ENCODE measurements at places on chromosomes 2 and 18.

DNA sequence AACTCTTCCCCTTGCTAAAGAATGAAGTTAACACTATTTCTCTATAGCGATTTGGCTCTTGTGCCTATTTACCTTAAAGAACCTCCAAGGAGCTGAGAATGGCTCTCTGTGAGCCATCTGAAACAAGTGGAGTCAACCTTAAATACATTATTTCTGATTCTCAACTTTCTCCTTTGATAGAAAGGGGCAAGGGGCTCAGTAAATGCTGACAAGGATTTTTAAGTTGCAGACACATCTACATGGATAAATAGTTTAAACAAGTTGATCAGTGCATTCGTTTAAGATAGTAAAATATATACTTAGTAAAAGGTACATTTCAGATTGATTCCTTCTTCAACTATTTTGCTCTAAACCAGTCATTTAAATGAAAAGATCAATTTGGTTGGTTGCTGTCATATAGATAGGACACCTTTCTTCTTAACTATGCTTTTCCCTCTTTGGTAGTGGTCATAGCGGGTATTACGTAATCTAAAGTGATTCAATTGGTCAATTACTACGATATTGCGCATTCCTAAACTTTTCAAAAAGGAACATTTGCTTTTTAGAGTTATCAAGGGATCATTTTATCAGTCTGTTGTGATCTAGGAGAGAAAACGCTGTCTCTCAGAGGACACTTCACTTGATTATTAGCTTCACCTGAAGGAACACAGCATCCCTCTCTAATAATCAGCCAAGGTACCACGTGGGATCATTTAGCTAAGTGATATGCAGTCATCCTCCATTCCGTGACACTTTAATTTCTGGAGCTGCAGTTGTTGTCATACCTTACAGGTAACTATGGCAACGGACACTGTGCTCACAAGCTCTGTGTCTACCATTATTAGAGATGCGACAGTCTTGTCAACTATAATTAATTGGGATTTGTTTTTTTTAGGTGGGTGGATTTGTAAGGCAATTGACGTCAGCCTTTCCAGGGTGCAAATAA is 50.9 kb upstream of the KCNE4 start:
- DNase-seq: no peak

DNA sequence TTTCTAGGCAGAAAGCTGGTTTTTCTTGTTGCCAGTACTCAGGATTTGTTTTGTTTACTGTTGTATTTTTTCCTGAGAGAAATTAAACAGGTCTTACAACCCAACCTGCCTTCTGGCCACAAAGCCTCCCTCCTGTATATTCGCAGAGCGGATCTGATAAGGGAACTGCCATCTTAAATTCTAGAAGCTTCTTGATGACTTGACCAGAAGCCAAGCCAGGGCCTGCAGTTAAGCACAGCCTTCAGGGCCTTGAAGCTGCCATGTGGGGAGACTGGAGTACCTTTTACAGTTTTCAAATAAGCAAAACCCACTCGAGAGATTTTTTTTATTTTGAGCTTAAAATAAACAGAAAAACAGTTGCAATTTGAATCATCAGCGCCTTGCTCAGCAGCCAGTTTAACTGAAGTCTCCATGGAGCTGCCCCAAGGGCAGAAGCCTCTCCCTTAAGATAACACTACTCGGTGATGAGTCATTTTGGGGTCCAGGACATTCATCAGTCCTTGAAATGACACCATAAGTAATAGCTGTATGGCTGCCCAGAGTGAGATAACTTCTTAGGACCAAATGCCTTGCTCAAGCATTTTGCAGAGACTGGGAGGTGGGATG is 51.5 kb upstream of the PHLPP1 start:
- no peak for DNase-seq

DNA sequence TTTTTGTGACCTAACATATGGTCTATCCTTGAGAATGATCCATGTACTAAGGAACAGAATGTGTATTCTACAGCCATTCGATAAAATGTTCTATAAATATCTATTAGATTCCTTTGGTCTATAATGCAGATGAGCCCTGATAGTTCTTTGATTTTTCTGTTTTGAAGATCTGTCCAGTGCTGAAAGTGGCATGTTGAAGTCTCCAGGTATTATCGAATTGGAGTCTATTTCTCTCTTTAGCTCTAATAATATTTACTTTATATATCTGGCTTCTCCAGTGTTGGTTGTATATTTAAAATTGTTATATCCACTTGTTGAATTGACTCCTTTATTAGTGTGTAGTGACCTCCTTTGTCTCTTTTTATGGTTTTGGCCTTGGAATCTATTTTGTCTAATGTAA is 377.9 kb downstream of the ARL6IP6 start:
- DNase-seq: no peak

DNA sequence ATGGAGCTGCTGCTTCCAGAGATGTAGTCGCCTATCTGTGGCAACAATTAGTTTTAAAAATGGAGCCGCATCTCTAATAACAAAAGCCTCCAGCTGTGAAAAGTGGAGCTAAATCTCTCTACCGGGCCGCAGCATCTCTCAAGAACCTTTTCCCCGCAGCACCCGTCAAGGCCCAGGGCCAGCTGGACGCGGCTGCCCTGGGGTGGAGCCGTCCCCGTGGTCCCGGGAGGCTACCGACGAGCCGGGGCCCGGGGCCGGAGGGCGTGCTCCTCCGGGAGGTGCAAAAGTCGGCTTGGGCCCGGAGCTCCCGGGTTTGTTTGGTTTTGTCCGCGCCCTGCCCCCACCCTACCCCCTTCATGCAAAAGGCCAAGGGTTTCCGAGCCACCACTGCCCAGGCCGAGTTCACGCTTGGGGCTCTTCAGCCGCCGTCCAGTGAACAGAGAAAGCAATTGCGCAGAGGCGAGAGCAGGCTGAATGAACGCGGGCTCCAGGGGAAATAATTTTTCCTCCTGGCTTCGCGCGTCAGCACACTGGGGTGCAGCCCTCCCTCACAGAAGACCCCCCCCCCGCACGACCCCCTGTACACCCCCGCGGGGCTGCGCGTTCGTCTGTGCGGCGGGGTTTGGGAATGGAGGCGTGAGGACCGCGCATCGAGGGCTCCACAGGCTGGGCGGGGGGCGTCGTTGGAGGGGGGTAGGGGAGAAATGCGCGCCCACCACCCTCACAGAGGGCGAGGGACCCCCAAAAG is 557 bp upstream of the GREB1L start:
- DNase-seq: no peak

- no peak for DNase-seq
Measured at GRCh38 chr2:157414050-157414449, 29.8 kb downstream of the CYTIP start.

DNA sequence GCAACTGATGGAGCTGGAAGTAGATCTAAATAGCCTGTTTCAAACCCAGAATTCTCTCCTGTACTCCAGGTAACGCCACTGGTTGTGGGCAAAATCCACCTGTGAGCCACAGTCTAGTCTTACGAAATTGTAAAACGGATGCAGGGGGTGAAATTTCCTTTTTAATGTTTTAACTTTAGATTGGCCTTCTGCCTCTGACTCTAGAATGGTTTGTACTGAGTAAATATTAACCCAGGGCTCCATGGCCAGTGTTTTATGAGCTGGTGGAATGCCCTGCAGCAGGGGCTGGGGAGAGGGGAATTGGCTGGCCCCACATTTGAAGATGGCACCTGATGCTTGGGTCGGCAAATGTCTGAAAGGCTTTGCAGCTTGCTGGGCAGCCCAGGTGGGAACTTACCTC is 156.6 kb downstream of the MYCN start:
- DNase-seq: no peak

DNA sequence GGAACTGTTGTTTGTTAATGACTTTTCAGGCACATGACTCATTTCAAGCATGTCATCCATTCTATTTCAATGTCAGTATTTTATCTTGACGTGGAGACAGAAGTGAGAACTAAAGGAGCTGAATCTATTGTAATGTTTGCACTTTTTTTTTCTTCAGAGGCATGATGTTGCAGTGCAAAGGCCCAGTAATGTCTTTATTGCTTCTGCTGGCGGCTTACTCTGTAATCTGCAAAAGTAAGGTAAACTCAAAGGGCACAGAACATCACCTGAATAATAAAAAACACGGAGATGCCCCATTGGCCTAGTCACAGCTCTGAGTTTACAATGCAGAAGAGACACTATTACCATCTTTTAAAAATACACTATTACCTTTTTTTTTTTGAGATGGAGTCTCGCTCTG is 2.4 kb upstream of the CNNM3 start:
- DNase-seq: no peak

DNA sequence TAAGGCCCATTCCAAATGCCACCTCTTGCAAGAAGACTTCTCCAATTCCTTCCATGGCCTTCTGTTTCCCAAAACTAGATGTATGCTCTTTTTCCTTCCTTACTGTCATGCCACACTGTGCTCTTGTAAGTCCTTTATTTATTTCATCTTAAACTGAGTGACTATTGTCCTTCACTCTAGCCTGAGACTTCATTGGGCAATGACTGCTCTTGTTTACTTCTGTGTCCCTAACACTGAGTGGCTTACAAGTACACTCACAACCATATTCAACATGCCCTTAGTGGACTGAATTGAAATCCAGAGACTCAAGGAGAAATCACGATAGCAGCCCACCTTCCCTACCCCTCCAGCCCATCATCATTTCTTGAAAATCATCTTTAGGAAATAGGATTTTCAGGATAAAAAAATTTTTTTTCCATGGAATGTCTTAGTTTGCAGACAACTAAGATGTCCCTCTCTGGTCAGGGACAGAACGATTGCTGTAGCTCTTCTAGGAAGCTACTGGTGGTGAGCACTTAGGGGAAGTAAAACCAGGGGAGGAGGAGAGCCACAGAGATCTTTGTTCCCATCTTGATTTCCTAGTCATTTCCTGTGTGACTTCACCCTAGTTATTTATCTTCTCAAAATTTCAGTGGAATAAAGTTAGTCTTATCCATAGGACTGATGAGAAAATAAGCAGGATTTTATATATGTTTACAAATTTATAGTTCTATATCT is 80.7 kb downstream of the CYRIA start:
- no peak for DNase-seq

GRCh38 chr2:159890551-159891266 is 92.7 kb upstream of the CD302 start:
- DNase-seq: no peak

GRCh38 chr18:42264497-42264896 is 309.5 kb downstream of the PIK3C3 start:
- DNase-seq: no peak

DNA sequence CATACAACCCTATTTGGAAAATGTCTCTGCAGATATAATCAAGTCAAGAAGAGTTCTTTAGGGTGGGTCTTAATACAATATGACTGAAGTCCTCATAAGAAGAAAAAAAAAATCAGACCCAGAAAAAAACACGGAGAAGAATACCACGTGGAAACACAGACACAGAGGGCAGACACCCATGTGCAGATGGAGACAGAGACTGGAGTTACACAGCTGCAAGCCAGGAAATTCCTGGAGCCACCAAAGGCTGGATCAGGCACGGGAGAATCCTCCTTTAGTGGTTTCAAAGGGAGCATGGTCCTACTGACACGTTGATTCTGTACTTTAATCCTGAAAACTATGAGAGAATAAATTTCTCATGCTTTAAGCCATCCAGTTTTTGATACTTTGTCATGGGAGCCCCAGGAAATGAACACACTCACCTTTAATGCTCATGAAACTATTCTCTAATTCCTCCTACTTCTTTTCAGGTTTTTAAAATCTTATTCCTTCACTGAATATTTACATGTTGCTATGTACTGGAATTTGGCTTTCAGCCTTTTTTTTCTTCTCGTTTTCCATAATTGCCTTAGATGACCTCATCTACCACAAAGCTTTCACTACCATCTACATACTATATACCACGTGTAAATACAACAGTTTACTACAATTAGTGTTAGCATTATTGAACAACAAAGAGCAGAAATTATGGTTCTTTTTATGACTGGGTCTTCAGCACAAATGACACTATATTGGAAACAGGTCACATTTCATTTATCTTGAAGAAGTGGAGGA is 529.1 kb downstream of the IRS1 start:
- no peak for DNase-seq

- DNase-seq: no peak
Measured at GRCh38 chr2:101012054-101012705, 10.1 kb downstream of the RPL31 start.

DNA sequence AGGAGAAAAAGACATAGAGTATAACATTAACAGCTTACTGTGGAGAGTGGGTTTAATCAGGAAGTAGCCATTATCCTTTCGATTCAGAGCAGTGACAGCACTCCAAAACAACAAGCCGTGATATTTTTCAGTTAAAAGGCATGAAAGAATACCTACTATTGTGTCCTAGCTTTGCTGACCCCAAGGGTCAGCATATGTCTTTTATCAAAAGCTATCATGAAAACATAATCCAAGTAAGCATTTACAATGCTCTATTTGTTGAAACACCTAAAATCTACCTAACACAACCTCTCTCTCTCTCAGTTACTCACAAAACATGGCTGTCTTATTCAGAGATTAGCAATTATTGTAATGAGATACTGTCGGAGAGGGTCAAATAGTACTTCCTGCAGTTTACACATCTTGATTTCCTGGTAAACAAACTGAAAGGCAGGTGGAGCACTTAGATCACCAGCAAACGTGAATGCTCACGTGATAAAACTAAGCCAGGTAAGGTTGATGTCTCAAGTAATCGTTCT is 100.0 kb downstream of the BAZ2B start:
- no peak for DNase-seq

- DNase-seq: no peak
Measured at GRCh38 chr2:233354500-233354924, 218 bp downstream of the DGKD start.

DNA sequence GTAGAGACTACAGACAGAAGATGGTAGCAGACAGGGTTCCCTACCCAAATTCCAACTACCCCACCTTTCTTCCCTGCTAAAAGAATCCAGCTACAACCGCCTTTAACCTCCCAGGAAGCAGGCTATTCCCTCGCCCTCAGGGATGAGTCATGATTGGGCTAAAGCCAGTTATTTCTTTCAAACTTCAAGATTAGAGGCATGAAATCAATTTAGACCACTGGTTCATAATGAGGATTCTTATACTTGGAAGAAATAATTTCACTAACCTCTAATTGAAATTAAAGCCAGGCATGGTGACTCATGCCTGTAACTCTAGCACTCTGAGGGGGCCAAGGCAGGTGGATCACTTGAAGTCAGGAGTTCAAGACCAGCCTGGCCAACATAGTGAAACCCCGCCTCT is 20.0 kb downstream of the TRIP12 start:
- no peak for DNase-seq

- DNase-seq: no peak
Measured at GRCh38 chr2:204251998-204252376, 293.3 kb upstream of the PARD3B start.
